ENCODE measurements at places on chromosomes 3 and 15. TPM values are rescaled to one million over a fixed set of nuclear protein-coding genes. Genes with fewer than 3 reads are reported as not detected.

Gene LYZL4
- total RNA-seq = not detected

Gene MOBP
- total RNA-seq = not detected

Gene WDR5B
- total RNA-seq = 7.8 TPM

Gene TIMP4
- 27.2 TPM for total RNA-seq

DNA sequence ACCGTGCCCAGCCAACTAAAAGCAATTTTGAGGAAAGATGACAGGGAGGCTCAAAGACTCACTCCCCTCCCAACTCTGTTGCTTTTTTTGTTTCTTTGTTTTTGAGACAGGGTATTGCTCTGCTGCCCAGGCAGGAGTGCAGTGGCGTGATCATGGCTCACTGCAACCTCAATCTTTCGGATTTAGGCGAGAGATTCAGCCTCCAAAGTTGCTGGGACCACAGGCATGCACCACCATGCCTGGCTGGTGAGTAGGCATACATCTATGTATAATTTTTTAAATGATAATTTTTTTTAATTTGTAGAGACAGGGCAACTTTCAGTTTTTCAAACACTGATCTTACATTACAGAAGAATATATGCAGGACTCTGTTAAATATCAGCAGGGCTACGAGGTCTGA lies 15.8 kb upstream of the THUMPD3 start:
- no peak for DNase-seq

- no peak for DNase-seq
Measured at GRCh38 chr3:8529738-8530525, 28.3 kb downstream of the LMCD1 start.

DNA sequence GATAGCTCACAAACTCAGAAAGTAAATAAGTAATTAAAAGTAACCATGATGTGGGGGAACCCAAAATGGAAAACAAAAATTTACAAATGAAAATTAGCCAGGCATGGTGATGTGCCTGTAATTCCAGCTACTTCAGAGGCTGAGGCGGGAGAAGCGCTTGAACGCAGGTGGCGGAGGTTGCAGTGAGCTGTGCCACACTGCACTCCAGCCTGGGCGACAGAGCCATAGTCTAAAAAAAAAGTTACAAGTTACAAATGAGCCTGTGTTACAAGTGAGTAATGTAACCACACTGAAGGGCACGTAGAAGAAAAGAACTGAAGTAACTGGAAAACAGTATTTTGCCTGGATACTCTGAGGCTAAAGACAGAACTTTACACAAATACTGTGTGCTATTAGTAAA lies 11.3 kb downstream of the EXOSC7 start:
- no peak for DNase-seq

- DNase-seq = no peak
Measured at GRCh38 chr3:60250810-60251209, 1000.4 kb downstream of the FHIT start.

- DNase-seq = no peak
Measured at GRCh38 chr3:115651087-115651486, 27.8 kb downstream of the GAP43 start.

GRCh38 chr3:136346486-136346885 lies 96.3 kb downstream of the PCCB start:
- DNase-seq = no peak

DNA sequence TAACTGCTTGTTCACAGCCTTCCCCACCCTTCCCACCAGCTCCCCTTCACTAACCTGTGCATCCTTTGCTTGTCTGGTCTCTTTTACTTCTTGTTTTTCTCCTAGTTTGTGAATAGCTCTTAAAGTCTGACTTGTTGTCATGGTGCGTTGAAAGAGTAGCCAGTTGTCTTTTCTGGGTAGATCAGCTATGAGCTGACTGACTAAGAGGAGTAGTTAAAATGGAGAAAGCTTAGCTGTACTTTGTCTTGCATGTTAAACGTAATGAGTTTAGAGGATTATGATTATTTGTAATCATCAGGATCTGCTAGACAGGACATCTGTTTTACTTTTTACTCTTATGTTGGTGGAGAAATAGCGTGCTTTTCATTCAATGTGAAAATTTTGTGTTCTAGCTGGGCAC lies 35.9 kb downstream of the ATP2C1 start:
- DNase-seq = no peak

DNA sequence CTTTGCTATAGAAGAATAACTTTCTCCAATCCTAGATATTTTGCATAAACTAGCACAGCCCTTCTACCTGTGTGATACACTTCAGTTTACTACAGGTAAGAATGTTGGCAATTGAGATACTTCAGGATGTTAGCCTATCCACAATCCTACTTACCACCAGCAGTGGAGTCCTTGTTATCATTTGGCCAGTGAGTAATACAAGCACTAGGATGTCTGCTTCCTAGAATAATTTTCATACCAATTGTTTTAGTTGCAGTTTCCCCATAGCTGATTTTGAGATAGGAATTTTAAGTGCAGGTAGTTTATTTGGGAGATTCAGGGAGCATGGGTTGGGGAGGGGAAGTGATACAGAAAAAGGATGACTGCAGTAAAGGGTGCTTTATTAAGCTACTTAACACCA lies 147.2 kb downstream of the EPHA6 start:
- DNase-seq = no peak

DNA sequence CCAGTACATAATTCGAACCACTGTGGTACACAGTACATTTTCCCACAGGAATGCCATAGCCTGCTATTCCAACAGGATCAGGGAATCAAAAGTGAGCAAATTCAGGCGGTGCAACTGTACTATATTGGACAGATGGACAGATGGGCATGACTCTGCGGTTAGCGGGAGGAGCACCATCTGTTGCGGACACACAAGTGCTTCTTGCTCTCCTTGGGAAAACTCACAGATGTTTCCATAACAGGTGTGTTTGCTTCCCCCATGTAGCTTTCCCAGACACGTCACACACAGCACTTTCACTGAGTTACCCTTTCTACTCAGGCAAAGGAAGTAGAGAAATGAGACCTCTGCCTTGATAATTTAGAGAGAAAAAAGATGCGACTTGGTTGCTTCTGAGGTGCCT lies 325.1 kb upstream of the THBS1 start:
- DNase-seq = no peak

DNA sequence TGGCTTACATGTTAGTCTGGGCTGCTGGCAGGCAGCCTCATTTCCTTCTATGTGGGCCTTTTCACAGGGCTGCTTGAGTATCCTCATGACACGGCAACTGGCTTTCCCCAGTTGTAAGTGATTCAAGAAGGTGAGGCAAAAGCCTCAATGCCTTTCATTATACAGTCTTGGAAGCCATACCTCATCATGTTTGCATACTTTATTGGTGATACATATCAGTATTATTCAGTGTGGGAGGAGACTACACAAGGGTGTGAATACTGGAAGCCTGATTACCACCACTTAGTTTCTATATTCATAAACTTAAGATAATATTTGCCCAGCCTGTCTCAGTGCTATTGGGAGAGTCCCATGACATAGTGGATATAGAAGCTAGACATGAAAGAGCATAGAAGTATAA lies 346.8 kb downstream of the SOX2 start:
- no peak for DNase-seq

DNA sequence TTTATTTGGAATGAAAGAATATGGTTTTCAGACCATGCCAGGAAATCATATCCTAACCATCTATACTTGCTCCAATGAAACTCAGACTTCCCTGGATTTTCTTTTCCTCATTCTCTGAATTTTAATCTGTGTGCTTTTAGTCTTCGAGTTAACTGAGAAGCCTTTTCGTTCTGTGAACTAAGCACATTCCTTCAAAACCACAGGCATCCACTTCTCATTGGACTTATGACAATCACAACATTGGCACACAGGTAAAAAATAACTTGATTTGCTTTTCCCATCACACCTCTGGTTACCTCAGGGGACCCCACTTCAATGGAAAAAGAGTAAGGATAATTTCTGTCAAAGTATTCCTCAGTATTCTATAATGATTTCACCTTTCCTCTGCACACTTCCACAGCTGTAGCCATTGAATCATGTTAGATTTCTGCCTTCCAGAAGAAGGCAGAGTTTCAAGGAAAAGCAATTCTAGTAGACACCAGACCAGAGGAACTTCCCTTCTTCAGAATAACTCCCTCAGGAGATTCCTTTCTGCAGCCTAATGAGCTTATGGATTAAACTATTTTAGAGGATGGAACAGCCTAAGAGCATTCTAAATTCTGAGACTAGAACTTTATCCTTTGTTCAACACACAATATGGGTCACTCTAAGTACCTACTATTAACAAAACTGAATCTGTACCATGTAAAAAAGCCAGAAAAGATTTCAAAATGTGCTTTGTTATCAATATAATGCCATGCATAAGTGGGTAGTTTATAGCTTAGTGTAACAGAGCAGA lies 15.9 kb downstream of the COMMD2 start:
- DNase-seq = no peak

DNA sequence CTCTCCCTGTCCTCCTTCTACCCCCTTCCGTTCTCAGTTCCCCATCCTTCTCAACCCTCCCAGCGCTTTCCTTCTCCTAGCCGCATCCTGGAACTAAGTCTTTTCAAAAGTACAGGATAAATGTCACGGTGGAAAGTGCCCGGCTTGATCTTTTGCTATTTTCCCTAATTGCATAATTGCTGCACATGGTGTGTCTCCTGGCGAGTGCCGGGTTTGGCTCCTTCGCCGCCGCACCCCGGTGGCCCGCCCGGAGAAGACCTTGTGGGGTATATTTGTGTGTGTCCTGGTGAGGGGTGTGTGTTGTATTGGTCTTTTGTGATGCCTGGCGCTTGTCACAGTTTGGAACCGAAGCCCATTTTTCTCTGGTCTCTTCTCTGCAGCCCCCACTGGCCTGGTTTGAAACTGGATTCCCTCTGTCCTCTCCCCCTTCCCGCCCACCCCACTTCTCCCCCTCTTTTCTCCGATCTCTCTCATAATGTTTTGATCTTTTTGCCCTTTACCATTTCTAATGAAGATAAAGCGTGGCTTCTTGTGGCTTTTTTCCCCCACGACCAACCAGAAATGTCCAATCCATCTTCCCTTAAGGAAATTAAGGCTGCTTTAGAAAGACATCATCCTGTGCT lies 692 bp downstream of the UBE2E2 start:
- peak; percentile 33 for DNase-seq

Measured in adrenal gland (tissue), 19 donors.